ENCODE measurements at places on chromosomes 16 and 17. TPM values are rescaled to one million over a fixed set of nuclear protein-coding genes. Genes with fewer than 3 reads are reported as not detected.

- DNase-seq = no peak
Measured at GRCh38 chr17:75481194-75482068, 25.0 kb downstream of the TMEM94 start.

RNF40 gene
- 84.5 TPM for polyA plus RNA-seq

BRIP1 gene
- 6.4 TPM for polyA plus RNA-seq

- no peak for DNase-seq
Measured at GRCh38 chr16:16915771-16916170, 536.8 kb downstream of the NPIPA7 start.

TP53TG3B gene
- polyA plus RNA-seq = not detected

DNA sequence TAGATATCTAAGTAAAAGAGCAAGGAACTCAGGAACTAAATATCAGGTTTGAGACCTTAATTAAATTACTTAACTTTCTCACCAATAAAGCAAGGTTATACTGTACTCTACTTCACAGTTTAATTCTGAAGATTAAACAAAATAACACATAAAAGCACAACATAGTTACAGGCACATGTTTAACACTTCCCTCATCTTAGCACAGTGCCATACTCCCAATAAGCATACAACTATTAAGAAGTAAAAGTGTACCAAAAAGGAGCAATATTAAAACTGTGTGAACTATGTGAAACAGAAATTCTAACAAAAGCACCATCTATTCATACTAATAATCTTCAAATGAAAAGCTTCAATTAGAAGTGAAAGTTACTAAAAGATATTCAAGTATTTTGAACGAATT lies 2.2 kb downstream of the APPBP2 start:
- DNase-seq = no peak

DNA sequence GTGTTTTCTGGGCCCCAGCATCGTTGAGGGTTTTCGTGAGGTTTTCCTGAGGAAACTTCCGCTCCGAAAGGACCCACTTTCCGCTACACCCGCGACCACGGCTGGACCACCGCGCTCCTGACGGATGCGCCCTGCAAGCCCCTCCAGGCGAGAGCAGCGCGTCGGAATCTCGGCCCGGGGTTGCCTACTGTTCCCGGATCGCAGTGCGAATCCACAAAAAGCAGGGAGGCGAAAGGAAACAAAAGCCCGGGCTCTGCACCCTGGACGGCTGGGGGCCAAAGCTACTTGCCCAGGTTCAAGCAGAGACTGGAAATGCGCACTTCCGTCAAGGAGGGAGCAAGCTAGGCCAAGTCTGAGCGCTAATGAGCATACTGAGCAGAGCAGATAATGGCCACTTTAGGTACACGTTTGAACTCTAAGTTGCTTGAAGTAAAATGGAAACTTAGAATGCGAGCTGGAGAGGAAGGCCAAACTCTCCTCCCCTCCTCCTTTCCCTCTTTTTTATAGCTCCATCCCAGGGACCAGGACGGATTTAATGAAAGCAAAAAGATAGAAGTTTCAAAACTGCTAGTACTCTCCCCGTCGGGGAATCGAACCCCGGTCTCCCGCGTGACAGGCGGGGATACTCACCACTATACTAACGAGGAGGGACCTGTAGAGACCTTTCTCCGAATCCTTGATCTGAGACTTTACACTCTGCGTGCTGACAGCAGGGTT lies 11.4 kb upstream of the AURKB start:
- DNase-seq = peak; percentile 92

DNA sequence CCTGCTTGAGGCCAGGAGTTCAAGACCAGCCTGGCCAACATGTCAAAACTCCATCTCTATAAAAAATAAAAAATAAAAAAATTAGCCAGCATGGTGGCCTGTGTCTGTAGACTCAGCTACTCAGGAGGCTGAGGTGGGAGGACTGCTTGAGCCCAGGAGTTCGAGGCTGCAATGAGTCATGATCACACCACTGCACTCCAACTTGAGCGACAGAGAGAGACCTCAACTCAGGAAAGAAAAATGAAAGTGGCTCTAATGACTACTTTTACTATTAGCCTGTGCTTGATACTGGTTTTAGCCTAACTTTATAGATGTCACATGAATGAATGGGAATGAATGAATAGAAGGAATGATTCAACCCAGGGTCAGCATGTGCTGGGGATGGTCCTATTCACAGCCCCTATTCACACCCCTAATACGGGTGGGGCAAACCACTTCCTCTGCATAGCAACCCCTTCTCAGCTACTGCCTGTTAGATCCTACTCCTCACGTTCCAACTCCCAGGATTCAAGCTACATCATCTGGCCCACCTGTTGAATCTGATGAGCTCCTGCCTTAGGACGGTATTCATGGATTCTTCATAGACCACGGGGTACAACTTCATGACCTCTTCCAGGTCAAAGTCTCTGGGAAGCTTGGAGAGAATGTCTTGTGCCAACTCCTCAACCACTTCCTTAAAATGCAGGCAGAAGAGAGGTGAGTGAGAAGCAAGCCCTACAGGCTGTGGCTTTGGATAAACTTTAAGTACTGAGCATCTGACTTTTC lies 40.5 kb downstream of the LYRM1 start:
- DNase-seq = no peak

TBX4 gene
- polyA plus RNA-seq = 0.10 TPM

GRCh38 chr16:68251832-68252231 lies 6.7 kb downstream of the PLA2G15 start:
- DNase-seq = no peak

CCDC144A gene
- polyA plus RNA-seq = 0.34 TPM

HOXB1 gene
- polyA plus RNA-seq = 0.07 TPM

DNA sequence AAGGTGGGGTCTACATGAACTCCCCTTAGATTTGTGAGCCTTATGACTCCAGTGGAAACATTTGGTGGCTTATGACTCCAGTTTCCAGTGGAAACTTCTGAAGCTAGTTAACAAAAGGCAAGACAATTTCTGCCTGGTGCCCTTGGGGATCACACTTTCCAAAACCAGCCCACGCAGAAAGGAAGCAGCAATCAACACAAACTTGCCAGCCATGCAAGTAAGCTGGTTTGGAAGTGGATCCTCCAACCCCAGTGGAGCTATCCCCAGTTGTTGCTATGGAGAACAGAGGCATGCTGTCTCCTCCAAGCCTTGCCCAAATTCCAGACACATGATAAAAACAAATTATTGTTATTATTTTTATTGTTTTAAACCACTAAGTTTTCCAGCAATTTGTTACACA lies 130.9 kb downstream of the CDH11 start:
- DNase-seq = no peak

DNA sequence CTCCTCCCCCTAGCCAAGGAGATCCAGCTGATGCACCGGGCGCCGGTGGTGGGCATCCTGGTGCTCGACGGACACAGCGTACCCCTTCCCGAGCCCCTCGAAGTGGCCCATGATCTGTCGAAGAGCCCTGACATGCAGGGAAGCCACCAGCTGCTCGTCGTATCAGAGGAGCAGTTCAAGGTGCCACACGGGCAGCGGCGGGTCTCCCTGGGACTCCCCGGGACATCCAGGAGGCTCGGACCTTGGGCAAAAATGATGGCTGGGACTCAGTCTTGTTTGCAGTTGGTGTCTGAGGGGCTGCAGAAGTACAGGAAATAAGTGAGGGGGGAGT lies 15.8 kb upstream of the MYO15B start:
- DNase-seq = no peak

DNA sequence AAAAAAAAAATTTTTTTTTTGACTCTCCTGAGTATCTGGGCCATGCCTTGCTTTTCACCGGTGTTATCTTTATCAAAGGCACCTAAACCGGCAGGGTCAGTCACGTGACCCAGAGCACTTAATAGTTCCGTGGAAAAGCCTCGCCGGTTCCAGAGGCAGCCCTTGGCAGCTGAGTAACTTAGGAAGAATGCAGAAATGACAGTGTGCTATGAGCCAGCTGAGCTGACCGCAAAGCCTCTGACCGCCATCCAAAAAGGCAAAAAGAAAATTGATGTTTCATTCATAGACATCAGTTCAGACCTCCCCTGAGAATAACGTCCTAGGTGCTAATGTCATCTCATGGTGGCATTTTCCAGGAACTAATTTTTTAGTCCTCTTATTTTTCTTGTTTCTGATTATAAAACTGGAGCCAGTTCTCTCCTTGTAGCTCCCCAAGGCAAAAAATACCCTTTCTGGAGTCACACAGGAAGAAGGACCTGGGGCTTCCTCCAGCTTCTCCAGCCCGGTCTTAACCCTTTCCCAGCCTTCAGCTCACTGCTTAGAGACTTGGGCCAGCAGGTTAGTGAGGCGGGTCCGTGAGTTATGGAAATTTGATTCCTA lies 122.6 kb downstream of the SOCS1 start:
- peak; percentile 68 for DNase-seq

ABCC12 gene
- polyA plus RNA-seq = not detected

PRSS22 gene
- 0.63 TPM for polyA plus RNA-seq

DNA sequence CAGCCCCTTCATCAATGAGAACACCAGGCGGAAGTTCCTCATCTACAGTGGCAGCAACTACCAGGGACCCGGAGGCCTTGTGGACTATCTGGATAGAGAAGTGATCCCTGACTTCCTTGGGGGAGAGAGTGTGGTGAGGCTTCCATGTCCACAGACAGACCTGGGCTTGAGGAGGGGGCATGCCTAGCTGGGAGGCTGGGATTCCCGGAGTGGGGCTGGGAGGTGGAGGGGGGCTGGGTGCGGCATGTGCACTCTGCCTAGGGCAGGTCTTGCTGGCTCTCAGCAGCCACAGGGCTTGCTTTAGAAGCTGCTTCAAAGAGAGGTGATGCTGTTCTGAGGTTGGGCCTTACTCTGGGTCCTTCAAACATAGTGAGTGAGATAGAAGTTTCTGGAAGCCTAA lies 27.8 kb downstream of the NAGPA start:
- DNase-seq = no peak

TMIGD1 gene
- polyA plus RNA-seq = 43.9 TPM

GRCh38 chr16:69775563-69775962 lies 13.4 kb downstream of the WWP2 start:
- DNase-seq = no peak

DNA sequence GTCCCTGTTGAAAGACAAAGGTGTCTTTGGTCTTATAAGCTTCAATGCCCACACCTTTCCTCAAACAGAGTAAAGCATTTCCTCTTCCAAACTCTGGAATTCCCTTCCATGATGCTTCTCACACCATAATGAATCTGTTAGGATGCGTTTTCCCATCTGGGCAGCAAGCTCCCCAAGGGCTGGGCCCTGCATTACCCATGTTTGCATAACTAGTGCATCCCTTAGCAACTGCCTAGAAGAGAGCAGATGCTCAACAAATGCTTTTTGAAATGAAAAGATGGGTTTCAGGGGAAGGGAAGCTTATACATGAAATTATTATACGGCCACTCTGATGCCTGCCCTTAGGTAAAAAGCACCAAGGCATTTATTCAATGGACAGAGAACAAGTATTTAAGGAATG lies 124.5 kb upstream of the CCL2 start:
- DNase-seq = no peak

GRCh38 chr17:58247511-58248363 lies 9.4 kb downstream of the LPO start:
- no peak for DNase-seq
